A549 (cell line): ENCODE measurements at places on chromosomes 6 and 20. TPM values are rescaled to one million over a fixed set of nuclear protein-coding genes. Genes with fewer than 3 reads are reported as not detected.

FITM2 gene
- 12.1 to 16.0 TPM (median 15.4 TPM) in 3 replicates for polyA plus RNA-seq

GRCh38 chr6:148657048-148657447, 89.8 kb upstream of the UST start:
- DNase-seq = no peak

GRCh38 chr6:39707962-39708683, 17.1 kb downstream of the KIF6 start:
- no peak for DNase-seq

CTSA gene
- 76.4 to 95.6 TPM (median 93.2 TPM) in 3 replicates for polyA plus RNA-seq

DNA sequence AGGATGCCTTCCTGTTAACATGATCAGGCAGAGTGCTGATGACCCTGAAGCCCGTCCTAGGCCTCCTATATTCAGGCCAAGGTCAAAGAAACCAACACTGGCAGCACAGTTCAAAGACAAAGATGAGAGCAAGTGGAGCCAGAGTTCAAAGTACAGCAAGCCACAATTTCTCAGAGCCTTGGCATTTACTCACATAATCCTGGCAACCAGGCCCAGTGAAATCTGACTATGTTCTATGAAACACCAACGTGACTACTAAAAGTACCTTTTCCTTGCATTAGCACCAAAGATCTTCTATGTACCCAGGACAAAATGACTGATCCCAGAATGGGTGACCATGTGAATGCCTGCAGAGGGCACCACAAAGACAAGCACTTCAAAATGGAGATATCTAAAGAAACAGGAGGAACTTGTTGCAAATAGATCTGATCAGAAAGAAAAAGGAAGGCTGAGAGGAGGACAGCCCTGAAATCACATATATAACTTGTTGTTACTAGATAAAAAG, 3.9 kb downstream of the NFS1 start:
- no peak for DNase-seq

DNA sequence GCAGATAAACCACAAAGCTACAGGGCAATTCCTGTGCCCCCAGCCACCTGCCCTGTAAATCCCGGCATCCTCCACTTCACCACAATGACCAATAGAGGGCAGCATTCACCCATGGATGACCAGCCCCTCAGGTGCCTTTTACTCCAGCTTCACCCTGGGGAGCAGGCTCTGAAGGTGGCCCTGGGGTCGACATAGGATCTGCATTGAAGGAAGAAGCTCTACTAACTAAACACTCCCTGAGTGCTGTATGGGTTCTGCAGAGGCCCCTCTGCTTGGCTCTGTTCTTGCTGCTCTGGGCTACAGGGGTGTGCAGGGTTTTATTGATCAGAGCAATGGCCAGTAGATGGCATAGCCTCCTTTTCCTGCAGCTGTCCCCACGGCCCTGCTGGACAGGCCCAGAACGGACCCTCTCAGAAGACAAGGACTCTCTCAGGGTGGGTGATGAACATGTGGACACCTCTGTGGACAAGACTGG, 20.3 kb downstream of the CST4 start:
- peak; percentile 84 for DNase-seq

GRCh38 chr6:29943053-29943966, 978 bp downstream of the HLA-A start:
- no peak for DNase-seq

EYA4 gene
- 10.6 to 14.4 TPM (median 11.3 TPM) in 3 replicates for polyA plus RNA-seq

FAXC gene
- polyA plus RNA-seq = 5.1 to 5.8 TPM (median 5.2 TPM) in 3 replicates

SYCP2L gene
- polyA plus RNA-seq = 2.2 to 2.6 TPM (median 2.4 TPM) in 3 replicates

METTL24 gene
- not detected in 3 replicates for polyA plus RNA-seq

JPH2 gene
- polyA plus RNA-seq = 2.6 to 3.4 TPM (median 3.3 TPM) in 3 replicates

- no peak for DNase-seq
Measured at GRCh38 chr20:59171986-59172385, 8.4 kb downstream of the ZNF831 start.

HLA-DQB1 gene
- polyA plus RNA-seq = not detected in 3 replicates

MUC22 gene
- not detected in 3 replicates for polyA plus RNA-seq

DNA sequence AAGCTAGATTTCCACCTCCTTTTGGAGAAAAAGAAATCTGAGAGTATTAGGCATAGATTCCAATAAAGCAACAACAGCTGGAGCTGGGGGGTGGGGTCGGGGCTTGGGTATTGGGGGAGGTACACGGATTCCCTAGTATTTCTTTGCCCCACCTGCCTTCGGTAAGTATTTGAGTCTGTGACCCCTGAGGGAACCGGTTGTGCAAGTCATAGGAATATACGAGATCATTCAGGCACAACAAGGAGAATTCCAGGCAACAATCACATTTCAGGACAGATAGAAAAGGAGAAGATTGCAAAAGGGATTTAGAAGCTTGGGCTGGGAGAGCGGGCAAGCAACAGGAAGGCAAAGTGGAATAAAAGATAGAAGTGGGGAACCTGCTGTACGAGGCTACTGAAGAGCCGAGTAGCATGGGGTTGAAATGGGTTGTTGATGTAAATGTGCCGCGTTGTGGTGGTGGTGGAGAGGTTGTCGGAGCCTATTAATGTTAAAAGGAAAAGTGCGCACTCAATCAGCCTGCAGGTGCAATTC, 148.9 kb downstream of the BCAS1 start:
- no peak for DNase-seq

CALHM4 gene
- not detected in 3 replicates for polyA plus RNA-seq

DNA sequence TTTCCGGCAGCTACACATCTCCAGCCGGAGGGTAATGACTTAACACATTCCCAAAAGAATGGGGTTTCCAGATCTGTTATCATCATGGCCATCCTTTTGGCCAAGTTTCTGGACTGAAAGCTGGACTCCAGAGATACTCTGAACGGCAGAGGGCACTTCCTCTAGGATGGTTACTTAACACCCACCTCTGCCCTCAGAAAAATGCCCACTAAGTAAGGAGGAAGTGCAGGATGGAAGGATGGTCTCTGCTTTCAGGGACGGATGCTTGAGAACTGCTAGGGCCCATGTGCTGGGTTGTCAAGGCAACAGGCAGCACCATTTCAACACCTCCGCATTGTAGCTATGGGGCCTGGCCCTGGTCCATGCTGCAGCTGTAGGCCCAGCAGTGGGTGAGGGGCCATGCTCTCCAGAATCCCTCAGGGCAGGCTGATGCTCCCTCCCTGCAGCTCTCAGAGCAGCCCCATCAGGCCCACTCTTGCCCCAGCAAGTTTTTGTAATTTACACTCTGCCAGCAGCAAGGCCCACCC, 16.5 kb upstream of the TGM3 start:
- no peak for DNase-seq

DNA sequence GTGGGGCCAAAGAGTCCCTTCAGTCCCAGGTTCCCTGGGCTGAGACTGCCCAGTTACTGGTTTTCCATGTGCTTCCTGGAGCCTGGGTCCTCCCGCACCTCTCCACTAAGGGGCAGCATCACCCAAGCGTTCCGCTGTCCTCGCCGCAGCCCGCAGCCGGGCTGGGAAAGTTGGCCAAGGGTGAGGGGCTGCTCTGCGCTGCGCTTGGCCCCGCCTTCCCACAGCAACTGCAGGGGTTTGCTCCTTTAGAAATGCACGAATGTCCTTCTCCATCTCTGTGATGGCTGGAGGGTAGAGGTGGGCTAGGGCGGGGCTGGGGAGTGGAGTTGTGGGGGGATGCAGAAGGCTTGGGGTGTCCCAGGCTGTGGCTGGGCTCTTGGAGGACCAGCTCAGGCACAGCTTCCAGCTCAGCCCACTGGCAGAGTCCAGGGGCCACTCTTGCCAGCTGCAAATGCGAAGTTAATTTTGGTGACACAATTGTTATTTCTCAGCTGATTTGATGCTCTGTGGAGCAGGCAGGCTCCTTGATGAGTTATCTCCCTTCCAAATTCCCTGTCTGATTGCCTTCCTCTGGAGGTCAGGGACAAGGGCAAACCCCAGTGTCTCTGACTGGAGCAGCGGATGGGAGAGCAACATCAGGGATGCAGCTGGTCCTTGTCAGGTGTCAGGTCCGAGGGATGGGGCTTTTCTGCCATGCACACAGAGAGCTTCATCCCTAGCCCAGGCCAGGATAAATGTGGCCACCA, 63.2 kb downstream of the NOL4L start:
- peak; percentile 79 for DNase-seq

- DNase-seq = no peak
Measured at GRCh38 chr6:33757906-33758305, 11.2 kb upstream of the IP6K3 start.
